Fibroblast of the aortic adventitia (primary cell): ENCODE measurements at places on chromosomes 7 and 10. TPM values are rescaled to one million over a fixed set of nuclear protein-coding genes. Genes with fewer than 3 reads are reported as not detected.

MEST gene
- 63.0 and 236 TPM in 2 replicates for total RNA-seq

ATP6V0A4 gene
- total RNA-seq, result not detected in 2 replicates

AKR1C8 gene
- total RNA-seq, result not detected in 2 replicates

HOXA4 gene
- total RNA-seq, result 0.57 and 0.99 TPM in 2 replicates

GRCh38 chr10:33982995-33983394 is 648.5 kb upstream of the NRP1 start:
- peak; percentile 7 for DNase-seq

GRCh38 chr10:697097-697875 is 7.8 kb upstream of the DIP2C start:
- no peak for DNase-seq

DNA sequence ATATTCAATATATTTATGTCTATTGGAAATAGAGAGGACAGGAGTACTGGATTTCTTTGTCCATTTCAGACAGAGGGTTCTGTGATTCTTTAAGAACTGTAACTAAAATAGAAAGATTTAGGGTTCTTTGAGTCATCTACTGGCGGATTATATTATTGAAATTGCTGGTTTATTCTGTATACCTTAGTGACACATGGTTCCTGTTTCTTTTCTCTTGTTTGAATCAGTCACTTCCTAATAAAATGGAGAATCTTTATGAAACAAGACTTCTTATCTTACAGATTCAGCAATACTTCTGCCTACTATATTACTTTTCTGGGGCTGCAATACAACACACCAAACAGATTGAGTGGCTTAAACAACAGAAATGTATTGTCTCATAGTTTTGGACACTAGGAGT is 20.8 kb upstream of the ZNF800 start:
- no peak for DNase-seq

DNA sequence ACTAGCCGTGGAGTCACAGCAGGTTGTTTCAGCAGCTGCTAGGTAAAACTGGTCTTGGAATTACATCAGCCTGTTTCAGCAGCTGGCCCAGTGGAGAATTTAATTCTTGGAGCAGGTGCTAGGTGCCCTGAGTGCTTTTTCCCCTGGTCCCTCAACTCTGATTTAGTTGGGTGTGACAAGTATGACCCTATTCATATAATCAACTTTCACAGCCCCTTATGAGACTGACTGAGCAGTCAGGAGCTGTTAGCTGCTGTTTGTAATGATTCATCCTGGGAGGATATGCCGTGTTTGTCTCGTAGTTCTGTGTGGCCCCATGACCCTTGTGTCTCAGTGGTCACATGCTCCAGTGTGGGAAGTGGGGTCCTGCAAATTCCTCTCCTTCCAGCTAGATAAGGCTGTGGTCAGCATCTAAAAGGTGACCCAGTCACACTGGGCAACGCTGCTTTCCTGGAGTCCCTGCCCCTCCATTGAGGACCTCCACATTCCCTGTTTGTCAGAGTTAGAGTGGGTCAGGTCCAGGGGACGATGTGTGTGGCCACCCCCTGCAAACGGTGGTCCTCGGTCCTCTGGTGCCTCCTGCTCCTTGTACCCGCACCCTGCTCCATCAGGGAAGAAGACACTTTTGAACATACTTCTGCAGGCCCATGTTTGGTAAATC is 28.3 kb downstream of the TBATA start:
- no peak for DNase-seq

DNA sequence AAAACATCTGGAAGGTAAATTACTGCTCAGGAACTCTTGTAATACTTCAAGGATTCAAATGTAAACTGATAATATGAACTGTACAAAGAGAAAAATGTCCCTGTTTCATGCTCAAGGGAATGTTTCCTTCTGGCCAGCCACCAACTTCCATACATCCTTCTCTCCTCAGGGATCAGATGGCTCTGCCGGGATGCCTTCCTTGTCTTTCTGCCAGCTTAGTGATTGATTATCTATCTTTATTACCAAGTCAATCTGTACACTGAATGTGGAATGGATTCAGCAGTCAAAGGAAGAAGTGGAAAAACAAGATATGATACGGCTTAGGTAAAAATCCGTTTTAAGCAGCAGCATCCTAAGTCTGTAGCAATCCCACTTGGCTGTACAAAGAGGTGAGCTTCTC is 178.3 kb downstream of the PTN start:
- no peak for DNase-seq

DNA sequence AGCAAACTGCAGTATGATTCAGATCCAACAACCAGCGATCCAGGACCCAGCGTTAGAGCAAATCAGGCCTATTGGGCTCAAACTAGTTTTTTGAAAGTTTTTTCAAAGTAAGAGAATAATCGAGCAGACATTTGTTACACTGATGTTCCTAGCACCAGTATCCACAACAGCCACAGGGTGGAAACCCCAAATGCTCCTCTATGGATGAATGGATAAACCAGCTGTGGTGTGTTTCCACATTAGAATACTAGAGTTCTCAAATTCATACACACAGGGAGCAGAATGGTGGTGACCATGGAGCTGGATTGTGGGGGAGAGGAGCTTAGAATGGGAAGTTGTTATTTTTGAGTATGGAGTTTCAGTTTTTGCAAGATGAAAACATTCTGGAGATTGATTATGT is 60.7 kb downstream of the PDIA4 start:
- DNase-seq, result no peak

GRCh38 chr7:28573059-28573553 is 160.8 kb downstream of the CREB5 start:
- peak; percentile 62 for DNase-seq

DNA sequence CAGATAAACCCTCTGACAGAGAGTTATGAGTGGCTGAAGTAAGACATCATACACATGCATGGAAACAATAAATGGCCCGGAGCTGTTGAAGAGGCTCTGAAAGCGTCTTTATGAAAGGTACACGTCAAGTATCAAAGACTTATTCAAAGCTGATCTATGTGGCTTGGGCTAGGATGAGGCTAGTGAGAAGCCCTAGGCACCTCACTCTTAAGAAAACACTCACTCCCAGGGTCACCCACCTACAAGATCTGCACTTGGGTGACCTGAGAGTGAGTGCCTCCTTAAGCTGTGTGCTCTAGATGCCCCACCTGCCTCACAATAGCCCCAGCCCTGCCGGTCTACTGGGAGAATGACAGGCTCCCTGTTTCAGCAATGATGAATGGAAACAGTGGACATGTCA is 1.1 kb upstream of the GIMAP1 start:
- no peak for DNase-seq

DNA sequence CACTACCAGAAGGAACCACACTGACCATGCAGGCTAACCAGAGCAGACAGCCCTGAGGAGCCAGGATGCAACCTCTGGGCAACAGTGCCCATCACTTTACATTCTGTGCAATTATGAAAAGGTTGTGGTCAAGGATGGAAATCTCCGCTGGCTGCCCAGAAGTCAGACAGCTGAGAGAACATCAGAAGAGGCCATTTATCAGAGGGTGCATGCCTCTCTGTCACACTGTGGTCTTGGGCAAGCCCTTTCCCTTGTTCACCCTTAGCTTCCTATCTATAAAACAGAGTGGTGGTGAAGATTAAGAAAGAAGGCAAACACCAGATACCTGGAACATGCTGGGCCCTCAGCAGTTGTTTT is 120.7 kb upstream of the GDF10 start:
- DNase-seq, result no peak

DNA sequence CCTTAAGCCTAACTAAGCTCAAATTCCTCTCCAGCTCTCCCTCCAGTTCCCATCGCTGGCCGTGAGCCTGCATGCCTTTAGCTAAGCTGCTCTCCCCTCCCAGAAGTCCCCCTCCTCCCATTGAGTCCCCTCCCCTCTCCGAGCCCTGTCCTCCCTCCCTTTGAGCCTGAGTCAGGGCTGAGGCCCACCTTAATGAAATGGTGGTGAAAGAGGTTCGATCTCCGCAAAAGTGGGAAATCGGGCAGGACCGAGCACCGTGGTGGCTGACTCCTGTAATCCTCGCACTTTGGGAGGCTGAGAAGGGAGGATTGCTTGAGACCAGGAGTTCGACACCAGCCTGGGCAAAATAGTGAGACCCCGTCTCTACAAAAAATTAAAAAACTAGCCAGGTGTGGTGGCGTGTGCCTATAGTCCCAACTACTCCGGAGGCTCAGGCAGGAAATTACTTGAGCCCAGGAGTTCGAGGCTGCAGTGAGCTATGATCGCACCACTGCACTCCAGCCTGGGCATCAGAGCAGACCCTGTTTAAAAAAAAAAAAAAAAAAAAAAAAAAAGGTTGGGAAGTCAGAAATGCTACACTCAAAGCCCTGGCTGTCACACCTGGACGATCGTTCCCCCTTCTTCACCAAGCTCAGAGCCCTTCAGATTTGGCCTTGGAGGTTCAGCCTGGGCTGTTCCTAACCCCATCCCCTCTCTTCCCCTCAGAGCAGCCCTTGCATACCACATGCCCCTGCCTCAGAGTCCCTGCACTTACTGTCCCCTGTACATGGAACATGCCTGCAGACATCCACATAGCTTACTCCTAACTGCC is 995 bp upstream of the CLDN3 start:
- DNase-seq, result no peak

DNA sequence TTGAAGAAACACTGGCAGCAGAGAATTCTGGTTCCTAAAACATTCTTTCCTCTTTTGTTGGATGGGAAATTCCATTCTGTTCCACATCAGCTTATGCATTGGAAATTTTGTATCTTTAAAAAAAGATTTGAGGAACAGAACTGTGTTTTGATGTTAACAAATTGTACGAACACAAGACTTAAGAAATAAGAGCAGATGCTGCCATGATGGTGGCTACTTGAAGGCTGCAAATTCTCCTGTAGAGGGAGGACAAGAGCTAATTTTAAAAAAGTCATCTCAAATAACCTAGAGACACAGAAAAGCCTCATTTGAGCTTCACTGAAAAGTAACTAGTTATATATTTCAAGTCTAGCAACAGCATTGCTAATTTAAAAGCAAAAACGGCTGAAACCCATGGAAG is 29.8 kb downstream of the NDUFB2 start:
- peak; percentile 29 for DNase-seq

DNA sequence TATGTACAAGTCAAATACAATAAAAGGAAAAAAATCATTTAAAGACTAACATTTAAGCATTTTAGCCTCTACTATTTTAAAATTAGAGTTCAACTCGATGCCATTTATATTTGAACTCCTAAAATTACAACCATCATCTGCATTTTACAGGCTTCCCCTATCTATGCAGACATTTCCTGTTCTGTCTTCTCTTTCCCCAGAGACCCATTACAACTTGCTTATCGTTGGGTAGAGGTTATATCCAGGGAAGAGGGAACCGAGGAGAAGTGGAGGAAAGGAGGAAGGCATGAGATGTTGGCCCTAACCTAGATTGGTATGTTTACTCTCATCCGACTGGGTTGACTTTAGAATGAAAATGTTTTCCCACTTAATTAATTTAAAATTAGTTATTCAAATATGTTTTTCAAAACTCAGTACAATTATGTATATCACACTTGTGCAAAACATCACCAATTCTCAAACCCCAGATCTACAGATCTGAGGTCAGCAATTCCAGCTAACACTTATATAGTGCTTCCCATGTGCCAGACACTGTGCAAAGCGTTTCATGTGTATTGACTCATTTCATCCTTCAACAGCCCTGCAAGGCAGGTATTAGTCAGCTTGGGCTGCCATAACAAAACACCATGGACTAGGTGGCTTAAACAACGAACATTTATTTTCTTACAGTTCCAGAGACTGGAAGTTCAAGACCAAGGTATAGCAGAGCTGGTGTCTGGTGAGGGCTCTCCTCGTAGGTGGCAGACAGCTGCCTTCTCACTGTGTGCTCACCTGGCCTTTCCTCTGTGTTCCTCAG is 27.3 kb upstream of the HERPUD2 start:
- no peak for DNase-seq

- no peak for DNase-seq
Measured at GRCh38 chr10:64345856-64346255, 824.7 kb downstream of the REEP3 start.

DNA sequence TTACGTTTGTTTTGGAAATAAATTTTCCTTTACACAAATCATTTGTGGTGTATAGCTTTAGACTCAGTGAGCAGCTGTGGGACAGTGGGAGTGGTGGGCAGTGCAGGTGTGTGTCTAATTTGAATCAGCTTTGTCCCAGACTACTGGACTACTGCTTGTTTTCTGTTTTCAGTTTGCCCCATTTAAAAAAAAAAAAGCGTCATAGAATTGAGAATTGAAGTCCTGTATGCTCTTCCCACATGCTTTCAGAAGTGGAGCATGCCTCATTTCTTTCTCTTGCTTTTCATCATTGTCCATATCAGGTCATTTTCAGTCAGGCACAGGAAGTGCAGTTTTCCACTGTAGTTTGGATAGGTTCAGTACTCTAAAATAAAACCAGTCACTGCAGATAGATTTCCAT is 66.1 kb downstream of the SHH start:
- DNase-seq, result no peak

DNA sequence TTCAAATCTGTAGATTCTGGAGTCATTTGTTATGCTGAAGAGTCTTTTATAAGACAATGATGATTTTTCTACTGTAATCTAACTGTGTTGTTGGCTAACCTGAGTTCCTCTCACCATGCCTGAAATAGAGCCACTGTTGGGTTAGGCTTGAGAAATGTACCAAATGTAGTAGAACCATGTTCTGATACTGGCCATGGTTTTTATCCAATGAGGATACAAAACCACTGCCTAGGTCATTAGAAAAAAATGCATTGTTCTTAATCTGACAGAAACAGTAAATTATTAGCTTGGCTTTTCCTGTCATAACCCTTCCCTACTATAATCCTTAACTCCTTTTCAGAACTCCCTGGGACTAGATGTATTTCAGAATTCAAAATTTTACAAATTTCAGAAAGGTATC is 86.6 kb downstream of the RAPGEF5 start:
- DNase-seq, result peak; percentile 55

- DNase-seq, result no peak
Measured at GRCh38 chr7:76426246-76426645, 1.5 kb downstream of the ZP3 start.

DNA sequence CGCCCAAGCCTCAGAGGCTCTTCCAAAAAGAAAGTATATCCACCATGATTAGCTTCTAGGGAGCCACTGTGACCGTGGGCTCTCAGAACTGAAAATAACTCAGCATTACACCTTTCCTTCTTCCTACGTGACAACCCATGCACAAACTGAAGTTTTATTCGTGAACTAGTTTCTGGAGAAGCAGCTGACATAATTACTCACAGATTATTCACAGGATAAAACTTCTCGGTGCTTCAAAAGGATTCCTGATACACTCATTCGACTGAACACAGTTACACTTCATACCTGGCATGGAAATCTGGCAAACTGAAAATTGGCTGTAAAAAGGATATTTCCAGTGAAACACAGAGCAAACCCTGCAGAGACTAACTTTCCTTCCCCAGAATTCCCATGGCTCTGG is 139.2 kb upstream of the PTER start:
- no peak for DNase-seq

GRCh38 chr10:52082307-52082706 is 231.8 kb upstream of the DKK1 start:
- no peak for DNase-seq
